ENCODE measurements at places on chromosomes 1 and 21.

DNA sequence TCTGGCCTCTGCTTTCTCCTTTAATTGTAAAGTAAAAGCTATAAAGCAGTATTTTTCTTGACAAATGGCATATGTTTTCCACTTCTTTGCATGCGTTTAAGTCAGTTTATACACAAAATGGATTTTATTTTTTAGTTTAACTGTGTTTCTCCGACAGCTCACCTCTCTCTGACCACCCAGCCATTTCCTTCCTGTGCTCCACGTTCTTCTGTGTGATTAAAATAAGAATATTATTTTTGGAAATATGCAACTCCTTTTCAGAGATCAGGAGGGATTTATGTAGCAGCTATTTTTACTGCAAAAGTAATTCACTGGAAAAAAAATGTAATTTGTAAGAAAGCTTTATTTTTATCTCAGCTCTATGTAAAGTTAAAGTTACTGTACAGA, 18.0 kb downstream of the ETS2 start:
- no peaks in the 10 kb centered on the region for H3K27me3 ChIP-seq
- no peak for DNase-seq
- no peaks in the 10 kb centered on the region for H3K4me1 ChIP-seq
- H3K36me3 ChIP-seq, result peaks cover 31% of the 10 kb centered on the region
- H3K27ac ChIP-seq, result no peak overlapping the region

- no peaks in the 10 kb centered on the region for H3K27me3 ChIP-seq
- no peaks in the 10 kb centered on the region for H3K4me1 ChIP-seq
- H3K27ac ChIP-seq, result no peak overlapping the region
Observed at GRCh38 chr1:222546091-222546490, 1.8 kb downstream of the HHIPL2 start.

- no peak for DNase-seq
- H3K27ac ChIP-seq, result no peak overlapping the region
- no peak overlapping the region for H3K4me3 ChIP-seq
- no peaks in the 10 kb centered on the region for H3K27me3 ChIP-seq
- H3K4me1 ChIP-seq, result no peaks in the 10 kb centered on the region
- no peaks in the 10 kb centered on the region for H3K36me3 ChIP-seq
Observed at GRCh38 chr1:203643213-203644045, 16.8 kb downstream of the ATP2B4 start.

GRCh38 chr1:30672661-30673060, 50.7 kb downstream of the MATN1 start:
- no peak overlapping the region for H3K4me3 ChIP-seq
- DNase-seq, result no peak

- no peaks in the 10 kb centered on the region for H3K4me1 ChIP-seq
- no peak overlapping the region for H3K4me3 ChIP-seq
- no peak for DNase-seq
- H3K27me3 ChIP-seq, result peaks cover 17% of the 10 kb centered on the region
- H3K27ac ChIP-seq, result no peak overlapping the region
- no peaks in the 10 kb centered on the region for H3K36me3 ChIP-seq
Observed at GRCh38 chr1:2801046-2801445, 447 bp downstream of the TTC34 start.

GRCh38 chr21:34557261-34557660, 45.3 kb upstream of the KCNE1 start:
- H3K27me3 ChIP-seq, result no peaks in the 10 kb centered on the region
- no peak for DNase-seq
- H3K4me3 ChIP-seq, result no peak overlapping the region
- H3K36me3 ChIP-seq, result no peaks in the 10 kb centered on the region

DNA sequence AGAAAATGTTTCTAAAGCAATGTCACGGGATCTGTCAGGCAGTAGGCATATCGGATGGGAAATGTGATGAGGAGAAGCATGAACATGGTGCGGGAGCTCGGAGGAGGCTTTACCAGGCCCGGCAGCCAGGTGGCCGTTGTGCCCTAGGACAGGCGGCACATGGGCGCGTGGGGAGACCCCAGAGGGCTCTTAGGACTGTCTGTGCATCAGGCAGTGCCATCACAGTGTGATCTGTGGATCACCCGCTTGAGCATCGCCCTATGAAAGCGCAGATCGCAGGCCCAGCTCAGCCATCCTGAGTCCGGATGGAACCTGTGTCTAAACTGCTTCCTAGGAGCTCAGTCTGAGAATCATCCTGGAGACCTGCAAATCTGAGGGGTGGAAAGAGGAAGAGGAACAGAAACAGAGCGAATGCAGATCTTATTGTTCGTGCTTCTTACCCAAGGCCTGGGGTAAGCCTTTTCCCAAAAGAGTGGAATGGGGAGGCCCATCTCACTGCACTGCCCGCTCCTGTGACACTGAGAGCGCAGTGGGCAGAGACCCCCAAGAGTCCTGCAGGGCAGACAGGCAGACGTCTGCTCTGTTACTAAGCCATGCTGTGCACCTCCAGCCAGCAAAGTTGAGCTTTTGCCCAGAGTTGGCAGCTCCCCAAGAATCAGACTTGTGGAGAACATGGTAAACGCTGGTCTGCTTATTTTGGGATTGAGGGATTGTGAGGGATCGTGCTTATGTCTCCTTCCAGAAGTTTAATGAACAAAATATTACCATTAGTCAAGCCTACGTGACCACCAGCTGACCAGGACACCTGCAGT, 251.0 kb downstream of the RHOU start:
- H3K4me1 ChIP-seq, result peaks cover 5% of the 10 kb centered on the region
- H3K4me3 ChIP-seq, result no peak overlapping the region
- H3K27ac ChIP-seq, result no peak overlapping the region
- no peaks in the 10 kb centered on the region for H3K27me3 ChIP-seq
- no peaks in the 10 kb centered on the region for H3K36me3 ChIP-seq

DNA sequence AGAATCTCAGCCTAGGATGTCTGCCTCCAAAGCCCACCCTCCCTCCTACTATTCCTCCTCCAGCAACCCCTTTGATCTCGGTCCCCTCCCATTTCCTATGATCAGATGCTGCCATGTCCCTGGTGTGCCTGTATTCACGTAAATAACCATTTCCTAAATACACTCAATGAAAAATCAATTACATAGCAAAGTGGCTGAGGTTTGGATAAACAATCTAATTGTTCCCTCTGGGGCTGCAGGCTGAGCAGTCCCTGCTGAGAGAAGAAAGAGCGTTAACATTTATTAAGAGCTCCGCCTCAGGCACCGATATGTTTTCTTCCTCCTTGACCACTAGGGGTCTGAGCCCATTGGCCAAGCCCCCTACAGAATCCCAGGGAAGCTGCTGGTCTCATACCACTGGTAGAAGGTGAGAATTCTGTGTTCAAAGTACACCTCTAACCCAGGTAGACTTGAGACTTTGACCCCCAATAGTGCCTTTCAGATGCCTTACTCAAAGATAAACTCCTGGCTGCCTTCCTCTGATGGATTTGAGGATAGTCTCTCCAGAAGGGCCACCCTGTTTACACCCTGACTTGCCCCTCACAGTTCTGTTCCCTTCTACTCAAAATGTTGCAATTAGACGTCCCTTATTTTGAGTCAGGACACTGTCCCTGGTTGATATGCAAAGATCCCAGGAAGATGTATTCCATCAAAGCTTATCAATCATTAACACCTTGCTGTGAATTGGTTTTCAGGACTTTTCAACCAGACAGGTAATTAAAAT, 33.9 kb upstream of the CAMK1G start:
- no peaks in the 10 kb centered on the region for H3K27me3 ChIP-seq
- H3K27ac ChIP-seq, result no peak overlapping the region
- no peaks in the 10 kb centered on the region for H3K36me3 ChIP-seq
- no peaks in the 10 kb centered on the region for H3K4me1 ChIP-seq
- DNase-seq, result no peak

DNA sequence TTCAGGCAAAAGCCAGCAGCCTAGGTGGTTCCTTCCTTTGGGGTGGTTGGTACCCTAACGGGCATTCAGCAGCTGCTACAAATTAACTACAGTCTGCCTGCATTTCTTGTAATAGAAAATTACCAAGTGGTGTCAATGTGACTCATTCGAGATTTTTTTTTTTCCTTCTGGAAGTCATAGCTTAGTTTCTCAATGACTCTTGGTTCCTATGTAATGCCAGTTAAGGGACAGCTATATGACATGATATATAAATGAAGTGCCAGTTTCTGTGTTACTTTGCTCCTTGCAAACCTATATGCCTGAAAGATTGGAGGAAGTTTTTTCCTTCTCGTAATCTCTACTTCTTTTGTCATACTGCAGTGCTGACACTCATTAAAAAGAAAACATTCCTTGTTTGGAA, 2.6 kb downstream of the MGST3 start:
- H3K4me3 ChIP-seq, result no peak overlapping the region
- no peak for DNase-seq
- peaks cover 5% of the 10 kb centered on the region for H3K4me1 ChIP-seq
- H3K27ac ChIP-seq, result no peak overlapping the region
- H3K27me3 ChIP-seq, result no peaks in the 10 kb centered on the region
- no peaks in the 10 kb centered on the region for H3K36me3 ChIP-seq

DNA sequence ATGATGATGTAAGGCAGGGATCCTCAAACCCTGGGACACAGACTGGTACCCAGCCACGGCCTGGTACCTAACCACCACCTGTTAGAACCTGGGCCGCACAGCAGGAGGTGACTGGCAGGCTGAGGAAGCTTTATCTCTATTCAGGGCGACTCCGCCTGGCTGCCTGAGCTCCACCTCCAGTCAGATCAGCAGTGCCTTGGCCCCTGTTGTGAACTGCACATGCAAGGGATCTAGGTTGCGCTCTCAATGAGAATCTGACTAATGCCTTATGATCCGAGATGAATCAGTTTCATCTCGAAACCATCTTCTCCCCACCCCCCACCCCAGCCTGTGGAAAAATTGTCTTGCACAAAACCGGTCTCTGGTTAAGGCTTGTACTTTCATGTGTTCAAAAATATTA, 4.2 kb downstream of the RNPC3 start:
- no peaks in the 10 kb centered on the region for H3K27me3 ChIP-seq
- H3K4me1 ChIP-seq, result peaks cover 3% of the 10 kb centered on the region
- no peak overlapping the region for H3K4me3 ChIP-seq
- no peak for DNase-seq
- H3K27ac ChIP-seq, result no peak overlapping the region

DNA sequence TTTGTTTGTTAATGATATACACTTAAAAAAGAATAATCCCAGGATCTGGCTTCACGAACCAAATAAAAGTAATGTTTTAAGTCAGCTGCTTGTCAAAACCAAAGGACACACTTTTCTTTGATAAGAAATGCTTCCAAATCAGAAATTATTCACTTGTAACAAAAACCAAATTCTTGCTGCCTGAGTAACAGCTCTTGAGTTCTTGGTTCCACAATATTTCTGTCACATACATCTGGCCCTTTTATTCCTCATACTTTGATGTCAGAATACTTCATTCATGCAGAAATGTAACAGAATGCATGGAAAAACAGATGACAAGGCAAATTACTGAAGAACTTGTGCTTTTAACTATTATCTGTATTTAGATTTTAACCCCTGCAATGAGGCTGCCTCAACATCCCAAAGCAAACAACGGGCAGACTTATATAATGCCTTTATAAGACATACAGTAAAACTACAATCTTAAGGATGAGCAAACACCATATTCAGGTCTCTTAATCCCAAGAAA, 1.5 kb downstream of the VAMP4 start:
- no peak overlapping the region for H3K4me3 ChIP-seq
- H3K36me3 ChIP-seq, result peaks cover 4% of the 10 kb centered on the region
- no peaks in the 10 kb centered on the region for H3K4me1 ChIP-seq
- no peak for DNase-seq
- no peak overlapping the region for H3K27ac ChIP-seq

GRCh38 chr1:231279081-231279480, 38.1 kb downstream of the GNPAT start:
- no peaks in the 10 kb centered on the region for H3K4me1 ChIP-seq
- DNase-seq, result no peak
- H3K27ac ChIP-seq, result peak overlapping the region; percentile 77
- H3K4me3 ChIP-seq, result no peak overlapping the region
- H3K36me3 ChIP-seq, result no peaks in the 10 kb centered on the region
- H3K27me3 ChIP-seq, result no peaks in the 10 kb centered on the region

DNA sequence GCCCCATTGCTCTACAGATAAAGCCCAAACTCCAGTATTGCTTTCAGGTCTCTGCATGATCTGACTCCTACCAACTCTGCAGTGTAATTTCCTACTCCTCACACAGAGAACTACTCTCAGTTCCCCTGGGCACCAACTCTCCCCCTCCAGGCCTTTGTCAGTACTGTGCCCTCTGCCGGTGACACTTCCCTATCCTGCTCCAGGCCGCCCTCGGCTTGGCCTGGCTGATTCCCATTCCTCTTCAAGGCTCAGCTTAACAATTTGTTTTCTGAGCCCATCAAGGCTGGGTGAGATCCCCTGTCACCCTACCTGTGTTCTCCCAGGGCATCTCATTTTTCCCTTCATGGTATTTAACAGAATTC, 2.6 kb downstream of the SLAMF8 start:
- peak; percentile 14 for DNase-seq
- no peaks in the 10 kb centered on the region for H3K36me3 ChIP-seq
- H3K27me3 ChIP-seq, result no peaks in the 10 kb centered on the region
- H3K4me3 ChIP-seq, result no peak overlapping the region

DNA sequence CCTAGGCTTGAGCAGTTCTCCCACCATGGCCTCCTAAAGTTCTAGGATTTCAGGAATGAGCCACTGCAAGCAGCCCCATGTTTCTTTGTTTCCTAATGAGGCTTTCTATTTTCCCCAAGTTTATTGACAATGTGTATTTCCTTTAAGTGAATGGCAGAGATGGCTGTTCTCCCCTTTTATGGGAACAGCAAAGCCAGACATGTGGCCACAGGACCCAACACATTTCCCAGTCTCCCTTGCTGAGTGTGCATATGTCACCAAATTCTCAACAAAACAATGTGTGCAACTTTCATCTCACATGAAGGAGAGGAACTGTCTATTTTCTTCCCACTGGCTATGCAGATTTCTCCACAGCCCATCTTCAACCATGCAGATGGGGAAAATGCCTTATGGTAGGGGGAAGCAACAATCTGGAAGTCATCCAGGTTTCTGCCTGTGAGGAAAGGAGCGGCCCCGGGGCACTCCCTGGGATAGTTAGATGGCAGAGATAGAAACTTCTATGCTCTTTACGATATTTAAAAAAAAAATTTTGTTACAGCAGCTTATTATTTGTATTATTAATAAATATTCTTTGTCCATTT, 28.6 kb upstream of the MAP10 start:
- no peak overlapping the region for H3K27ac ChIP-seq
- no peaks in the 10 kb centered on the region for H3K4me1 ChIP-seq
- DNase-seq, result no peak

- H3K27me3 ChIP-seq, result no peaks in the 10 kb centered on the region
- peak; percentile 49 for DNase-seq
- peak overlapping the region; percentile 80 for H3K27ac ChIP-seq
- H3K4me1 ChIP-seq, result no peaks in the 10 kb centered on the region
- no peaks in the 10 kb centered on the region for H3K36me3 ChIP-seq
Observed at GRCh38 chr1:216765346-216766300, 42.4 kb upstream of the ESRRG start.

DNA sequence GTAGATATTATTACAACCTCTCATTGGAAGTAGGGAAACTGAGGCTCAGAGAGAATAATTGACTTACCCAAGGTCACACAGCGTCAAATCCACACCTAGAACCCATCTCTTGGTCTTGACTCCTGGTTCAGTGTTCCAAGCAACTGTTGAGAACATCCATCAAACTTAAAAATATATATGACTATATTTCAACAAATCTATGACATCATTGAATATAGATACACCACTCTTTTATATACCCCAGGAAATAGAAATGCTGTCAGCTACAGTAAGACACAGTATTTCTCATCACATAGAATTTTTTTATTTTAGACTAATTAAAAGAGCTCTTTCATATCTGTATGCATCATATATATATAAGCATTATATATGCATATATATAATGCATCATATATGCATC, 56.9 kb downstream of the RUNX3 start:
- no peaks in the 10 kb centered on the region for H3K36me3 ChIP-seq
- H3K4me1 ChIP-seq, result no peaks in the 10 kb centered on the region
- no peak overlapping the region for H3K4me3 ChIP-seq
- H3K27ac ChIP-seq, result no peak overlapping the region
- no peaks in the 10 kb centered on the region for H3K27me3 ChIP-seq
